Smooth muscle cell of trachea (primary cell): ENCODE measurements at places on chromosomes 5 and 9. TPM values are rescaled to one million over a fixed set of nuclear protein-coding genes. Genes with fewer than 3 reads are reported as not detected.

Gene SPATA6L
- 0.15 and 0.17 TPM in 2 replicates for total RNA-seq

Gene WDR55
- total RNA-seq: 34.9 and 36.7 TPM in 2 replicates

Gene SMARCA2
- total RNA-seq: 79.2 and 98.6 TPM in 2 replicates

Gene SLC25A48
- total RNA-seq: not detected in 2 replicates

Gene C6
- not detected in 2 replicates for total RNA-seq

Gene IRX1
- not detected in 2 replicates for total RNA-seq

Gene CTXN3
- not detected in 2 replicates for total RNA-seq

Gene KLHL3
- total RNA-seq: 1.2 and 3.8 TPM in 2 replicates

Gene PCDHA12
- total RNA-seq: under 0.01 TPM in 1 of 2 replicates, not detected in the other

Gene ZNF169
- 5.0 and 9.0 TPM in 2 replicates for total RNA-seq

Gene OSMR
- 73.0 and 74.9 TPM in 2 replicates for total RNA-seq

Gene SQSTM1
- 1,147 and 2,519 TPM in 2 replicates for total RNA-seq

Gene KIF4B
- total RNA-seq: 0.15 and 0.17 TPM in 2 replicates

Gene C5orf58
- not detected in 2 replicates for total RNA-seq

Gene ZNG1E
- 16.2 and 51.8 TPM in 2 replicates for total RNA-seq

Gene TLR4
- 1.9 and 6.0 TPM in 2 replicates for total RNA-seq

Gene NMUR2
- not detected in 2 replicates for total RNA-seq

Gene MCIDAS
- total RNA-seq: not detected in 2 replicates

Gene APC
- total RNA-seq: 80.3 and 82.9 TPM in 2 replicates

Gene TNPO1
- 240 and 270 TPM in 2 replicates for total RNA-seq

Gene CDKN2B
- 15.0 and 42.2 TPM in 2 replicates for total RNA-seq

Gene NSUN2
- 40.9 and 49.5 TPM in 2 replicates for total RNA-seq

Gene RUFY1
- total RNA-seq: 52.5 and 57.6 TPM in 2 replicates

Gene PAEP
- total RNA-seq: not detected in 2 replicates

Gene PTGDS
- 2.8 and 36.7 TPM in 2 replicates for total RNA-seq
